ENCODE measurements at places on chromosomes 7 and 10.

GRCh38 chr7:75716992-75717626 is 21.6 kb downstream of the HIP1 start:
- no peaks in the 10 kb centered on the region for H3K27me3 ChIP-seq
- H3K27ac ChIP-seq: no peak overlapping the region
- H3K4me3 ChIP-seq: no peak overlapping the region
- H3K36me3 ChIP-seq: no peaks in the 10 kb centered on the region

- DNase-seq: no peak
- no peak overlapping the region for H3K4me3 ChIP-seq
- no peaks in the 10 kb centered on the region for H3K4me1 ChIP-seq
- H3K36me3 ChIP-seq: peaks cover 26% of the 10 kb centered on the region
Observed at GRCh38 chr10:1134156-1134555, 78.0 kb downstream of the WDR37 start.

DNA sequence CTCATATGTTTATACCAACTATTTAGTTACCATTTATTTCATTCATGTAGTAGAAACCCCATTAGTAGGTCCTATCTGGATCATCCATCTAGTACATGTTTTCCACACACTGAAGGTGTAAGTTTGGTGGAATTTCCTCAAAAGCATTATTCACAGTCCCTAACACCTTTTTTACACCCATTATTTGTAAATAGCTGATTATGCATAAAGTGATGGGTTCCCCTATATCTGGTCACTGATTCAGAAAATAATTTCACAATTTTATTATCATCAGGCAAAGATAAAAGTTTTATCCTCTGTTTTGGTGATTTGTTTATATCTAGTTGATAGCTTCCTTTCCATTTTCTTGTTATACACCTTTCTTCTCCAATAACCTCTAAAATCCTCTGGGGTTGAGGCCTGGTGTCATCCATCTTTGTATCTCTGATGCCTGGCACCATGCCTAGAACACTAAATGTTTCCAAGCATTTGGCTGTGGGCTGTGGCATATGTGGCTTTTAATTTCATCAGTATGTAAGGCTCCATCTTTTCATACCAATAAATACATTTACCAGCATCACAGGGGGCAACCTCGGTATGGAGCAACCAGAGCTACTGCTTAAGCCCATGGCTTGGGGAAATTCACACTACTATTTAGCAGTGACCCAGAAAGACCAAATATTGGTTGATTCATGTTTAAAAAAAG is 1089.5 kb upstream of the LRRN3 start:
- no peaks in the 10 kb centered on the region for H3K36me3 ChIP-seq
- no peak for DNase-seq
- H3K4me1 ChIP-seq: no peaks in the 10 kb centered on the region
- H3K27ac ChIP-seq: no peak overlapping the region
- H3K27me3 ChIP-seq: no peaks in the 10 kb centered on the region

- H3K27ac ChIP-seq: no peak overlapping the region
- no peak for DNase-seq
- H3K27me3 ChIP-seq: no peaks in the 10 kb centered on the region
- H3K36me3 ChIP-seq: no peaks in the 10 kb centered on the region
- no peaks in the 10 kb centered on the region for H3K4me1 ChIP-seq
- no peak overlapping the region for H3K4me3 ChIP-seq
Observed at GRCh38 chr10:106991091-106991490, 173.4 kb downstream of the SORCS1 start.

- H3K27me3 ChIP-seq: no peaks in the 10 kb centered on the region
- no peaks in the 10 kb centered on the region for H3K36me3 ChIP-seq
Observed at GRCh38 chr10:69847883-69848282, 46.2 kb downstream of the COL13A1 start.

DNA sequence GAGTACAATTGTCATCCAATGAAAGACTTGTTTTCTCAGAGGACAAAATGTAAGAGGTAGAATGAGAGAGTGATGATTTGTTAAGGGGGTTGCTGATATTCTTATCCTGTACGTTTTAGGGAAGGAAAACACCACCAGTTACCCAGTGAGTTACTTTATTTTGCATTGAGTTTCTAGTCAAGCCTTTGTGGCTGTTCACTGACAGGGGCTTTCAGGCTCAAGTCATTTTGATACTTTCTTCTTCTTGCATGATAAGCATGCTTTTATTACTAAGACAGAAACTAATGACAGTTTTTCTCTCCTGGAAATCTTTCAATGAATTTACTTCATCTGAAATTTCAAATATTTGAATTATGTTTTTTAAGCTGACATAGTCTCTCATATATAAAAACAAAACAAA is 710.2 kb upstream of the POM121L12 start:
- H3K36me3 ChIP-seq: no peaks in the 10 kb centered on the region
- no peak overlapping the region for H3K27ac ChIP-seq
- no peaks in the 10 kb centered on the region for H3K4me1 ChIP-seq
- DNase-seq: no peak
- no peaks in the 10 kb centered on the region for H3K27me3 ChIP-seq

Data from CD4-positive, alpha-beta memory T cell (primary cell).